Natural killer cell treated with Interleukin-12 subunit alpha and Interleukin-12 subunit beta and Interleukin-15 and Interleukin-18, amount 100 ng/mL, for 72 hours (primary cell): ENCODE measurements at places on chromosomes 5 and 9. TPM values are rescaled to one million over a fixed set of nuclear protein-coding genes. Genes with fewer than 3 reads are reported as not detected.

DNA sequence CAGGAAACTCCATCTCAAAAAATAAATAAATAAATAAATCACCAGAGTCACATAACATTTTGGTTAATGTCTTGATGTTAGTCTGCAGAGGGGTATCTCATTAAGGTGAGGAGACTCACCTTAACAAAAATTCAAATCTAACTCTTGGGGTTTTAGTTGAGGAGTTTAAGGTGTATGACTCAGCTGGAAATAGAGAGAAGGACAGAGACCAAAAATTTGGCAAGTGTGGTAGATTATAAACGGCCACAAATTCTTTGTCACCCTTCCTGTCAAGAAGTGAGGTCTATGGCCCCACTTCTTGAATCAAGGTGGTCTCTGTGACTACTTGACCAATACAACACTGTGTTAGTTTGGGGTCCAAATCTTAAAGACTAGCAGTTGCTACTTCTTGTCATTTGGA lies 60.8 kb downstream of the TTC39B start:
- no peak for DNase-seq

DNA sequence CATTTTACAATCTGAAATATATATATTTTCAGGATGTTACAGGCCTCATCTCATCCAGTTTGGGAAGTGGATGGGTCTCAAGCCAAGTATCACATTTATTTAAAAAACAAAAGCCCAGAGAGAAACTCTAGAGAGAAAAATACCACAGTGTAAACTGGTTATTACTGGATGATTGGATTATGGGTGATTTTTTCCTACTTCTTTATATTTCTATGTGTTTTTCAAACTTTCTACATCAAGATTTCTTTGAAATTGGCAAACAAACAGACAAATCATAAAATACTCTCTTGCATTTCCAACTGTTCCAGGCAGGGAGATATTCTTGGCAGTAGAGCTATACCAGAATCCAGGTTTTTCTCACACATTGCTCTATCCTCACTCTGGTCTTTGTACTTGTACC lies 116.0 kb upstream of the SMIM23 start:
- DNase-seq = no peak

GRCh38 chr5:100646011-100646410 lies 110.8 kb downstream of the FAM174A start:
- no peak for DNase-seq

DNA sequence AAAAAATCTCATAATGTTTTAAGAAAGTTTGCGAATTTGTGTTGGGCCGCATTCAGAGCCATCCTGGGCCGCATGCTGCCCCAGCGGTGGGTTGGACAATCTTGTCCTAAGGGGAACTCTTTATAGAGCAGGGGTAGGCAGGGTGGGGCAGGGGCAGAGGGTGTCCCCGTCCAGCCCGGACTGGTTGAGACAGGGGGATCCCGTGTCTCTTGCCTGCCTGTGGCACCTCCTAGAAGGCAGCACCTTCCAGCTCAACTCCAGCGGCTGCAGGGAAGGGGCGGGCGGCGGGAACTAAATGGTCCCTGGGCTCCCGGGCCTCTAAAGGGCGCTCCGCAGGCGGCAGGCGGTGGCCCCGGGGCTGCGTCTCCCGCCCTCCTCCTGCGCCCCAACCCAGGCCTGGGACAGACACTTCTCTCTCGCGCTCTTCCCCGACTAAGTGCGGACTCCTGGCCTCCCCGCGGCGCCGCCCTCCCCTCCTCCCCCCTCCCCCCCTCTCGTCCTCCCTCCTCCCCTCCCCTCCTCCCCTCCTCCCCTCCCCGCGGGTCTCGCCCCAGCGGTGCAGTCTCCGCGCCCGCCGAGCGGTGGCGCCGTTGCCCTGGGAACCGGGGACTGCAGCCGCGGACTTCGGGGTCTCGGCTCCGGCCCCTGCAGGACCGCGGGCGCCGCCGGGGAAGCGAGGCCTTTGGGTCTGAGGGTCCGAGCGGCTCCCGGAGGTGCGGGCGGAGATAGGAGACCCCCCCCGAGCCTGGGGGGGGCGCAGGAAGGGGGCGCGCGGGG lies 132.6 kb downstream of the MRPL36 start:
- DNase-seq = no peak

DNA sequence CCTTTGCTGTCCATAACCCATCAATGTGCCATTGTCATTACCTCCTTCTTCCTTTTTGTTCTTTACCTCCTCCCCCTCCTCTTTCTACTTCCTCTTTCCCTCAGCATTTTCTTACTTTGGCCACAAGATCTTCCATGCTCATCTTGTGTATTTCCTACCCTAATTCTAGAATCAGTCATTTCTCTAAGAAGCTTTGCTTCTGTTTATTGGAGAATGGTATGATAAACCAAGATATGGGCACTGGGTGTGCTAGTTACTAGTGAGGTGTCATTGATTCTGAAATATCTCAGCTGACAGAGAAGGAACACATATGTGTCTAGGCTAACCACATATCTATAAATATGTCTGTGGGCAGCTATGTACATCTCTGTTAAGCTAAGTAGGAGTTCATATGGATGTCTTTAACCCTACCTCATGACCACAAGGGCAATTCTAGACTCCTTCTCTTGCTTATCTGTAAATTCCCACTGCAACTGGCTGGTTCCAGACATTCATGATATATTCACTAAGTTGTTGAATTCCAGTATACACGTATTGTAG lies 2051.3 kb upstream of the CDH9 start:
- no peak for DNase-seq

DNA sequence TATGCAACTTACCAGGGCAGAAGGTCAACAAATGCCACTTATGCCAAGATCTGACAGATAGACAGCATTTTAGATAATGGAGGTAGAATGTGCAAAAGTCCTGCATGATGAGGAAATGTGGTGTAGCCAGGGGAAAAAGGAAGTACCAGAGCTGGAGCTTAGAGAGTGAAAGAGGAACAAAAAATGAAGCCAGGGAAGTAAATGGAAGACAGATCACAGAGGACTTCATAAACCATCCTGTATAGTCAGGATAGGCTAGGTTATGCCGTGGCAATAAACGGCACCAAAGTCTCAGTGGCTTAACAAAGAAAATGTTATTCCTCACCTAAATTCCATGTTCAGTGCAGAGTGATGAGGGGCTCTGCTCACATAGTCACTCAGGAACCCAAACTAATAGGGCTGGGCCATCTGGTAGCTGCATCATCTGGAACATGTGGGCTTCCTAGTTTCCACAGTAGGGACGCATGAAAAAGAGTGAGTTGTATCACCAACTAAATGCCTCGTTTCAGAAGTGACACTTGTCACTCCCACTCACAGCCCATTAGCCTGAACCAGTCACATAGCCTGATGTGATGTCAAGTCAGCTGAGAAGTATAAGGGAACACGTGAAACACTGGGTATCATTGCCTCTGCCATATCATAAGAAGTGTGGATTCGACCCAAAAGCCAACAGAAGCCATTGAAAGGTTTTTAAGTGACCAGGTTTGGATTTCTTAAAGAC lies 70.3 kb downstream of the SH3RF2 start:
- DNase-seq = no peak

CTNND2 gene
- total RNA-seq = not detected

CHMP5 gene
- total RNA-seq = 63.2 TPM
